ENCODE measurements at places on chromosomes 1 and 21. TPM values are rescaled to one million over a fixed set of nuclear protein-coding genes. Genes with fewer than 3 reads are reported as not detected.

Gene MYCL
- total RNA-seq: 11.5 TPM

Gene SEMA6C
- total RNA-seq: 42.6 TPM

Gene AVPR1B
- total RNA-seq: not detected

Gene HEYL
- total RNA-seq: 16.3 TPM

Gene ARL8A
- total RNA-seq: 36.2 TPM

Gene DMRTA2
- total RNA-seq: 3.1 TPM

Gene RSPH1
- 1.2 TPM for total RNA-seq

Gene SLC30A7
- 35.0 TPM for total RNA-seq

Gene CRYBG2
- total RNA-seq: 1.9 TPM

Gene AMY2A
- 0.44 TPM for total RNA-seq

Gene PLPPR4
- total RNA-seq: 39.2 TPM

Gene PITHD1
- 83.9 TPM for total RNA-seq

All from camera-type eye (tissue), 1 donor.